ENCODE measurements at places on chromosomes 16 and 17.

- H3K27ac ChIP-seq: no peak overlapping the region
- H3K36me3 ChIP-seq: no peaks in the 10 kb centered on the region
- no peaks in the 10 kb centered on the region for H3K27me3 ChIP-seq
These were observed 95.2 kb upstream of the SMIM36 start for GRCh38 chr17:55606488-55606815.

DNA sequence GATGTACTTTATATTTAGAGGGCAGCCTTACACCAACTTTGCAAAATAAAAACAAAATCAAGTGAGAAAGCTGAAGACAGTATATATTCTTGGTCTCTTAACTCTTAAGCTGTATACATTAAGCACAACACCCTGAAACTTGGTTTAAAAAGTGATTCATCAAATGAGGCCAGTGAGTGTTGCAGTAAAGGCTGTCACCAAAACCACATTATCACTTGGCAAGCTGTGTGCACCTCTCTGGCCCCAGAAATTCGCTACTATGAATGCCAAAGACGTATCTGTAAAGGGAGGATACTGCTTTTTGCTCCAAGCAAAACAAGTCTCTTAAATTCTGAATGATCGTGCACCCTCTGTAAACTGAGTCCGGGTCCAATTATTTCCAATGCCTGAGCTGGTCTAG is 163.9 kb downstream of the ZFHX3 start:
- H3K4me3 ChIP-seq: no peak overlapping the region
- H3K27me3 ChIP-seq: no peaks in the 10 kb centered on the region
- no peak overlapping the region for H3K27ac ChIP-seq
- H3K4me1 ChIP-seq: peaks cover 10% of the 10 kb centered on the region

GRCh38 chr17:48809182-48809581 is 7.8 kb downstream of the TTLL6 start:
- H3K4me1 ChIP-seq: no peaks in the 10 kb centered on the region
- no peak for DNase-seq

DNA sequence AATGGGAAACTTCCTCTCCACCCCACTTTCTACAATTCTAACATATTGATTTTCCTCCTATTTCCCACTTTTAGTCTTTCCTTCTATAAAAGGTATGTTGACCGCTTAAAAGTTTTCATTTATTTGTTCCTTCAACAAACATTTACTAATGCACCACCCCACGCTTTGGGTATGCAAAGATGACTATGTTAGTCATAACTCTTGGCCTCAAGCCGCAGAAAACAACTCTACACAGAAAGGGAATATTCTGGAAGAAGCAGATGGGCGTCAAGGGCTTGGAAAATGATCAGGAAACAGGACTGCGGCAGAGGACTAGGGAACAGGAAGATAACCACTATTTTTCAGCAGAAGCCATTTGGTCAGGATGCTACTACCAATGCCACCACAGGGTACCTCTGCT is 56.8 kb upstream of the FA2H start:
- no peak overlapping the region for H3K4me3 ChIP-seq
- H3K36me3 ChIP-seq: no peaks in the 10 kb centered on the region
- no peak overlapping the region for H3K27ac ChIP-seq
- H3K27me3 ChIP-seq: no peaks in the 10 kb centered on the region
- H3K4me1 ChIP-seq: peaks cover 6% of the 10 kb centered on the region
- DNase-seq: no peak

DNA sequence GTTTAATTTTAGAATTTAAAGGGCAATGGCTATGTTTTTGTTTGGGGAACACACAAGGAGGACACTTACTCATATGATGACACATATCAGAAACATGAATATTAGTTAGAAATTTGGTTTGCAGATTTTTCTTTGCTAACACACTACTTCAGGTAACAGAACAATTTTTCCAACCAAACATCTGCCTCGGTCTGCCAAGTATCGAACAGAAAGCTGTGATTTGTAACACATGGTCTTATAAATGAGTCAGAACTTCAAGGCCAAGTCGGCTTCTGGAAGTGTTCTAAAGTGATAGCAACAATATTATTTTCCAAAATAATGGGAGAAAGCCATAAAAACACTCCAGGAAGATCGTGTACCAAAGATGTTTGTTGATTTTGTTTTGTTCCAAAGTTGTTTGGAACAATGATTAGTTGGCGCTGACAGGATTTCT is 75.9 kb upstream of the PMFBP1 start:
- H3K4me1 ChIP-seq: no peaks in the 10 kb centered on the region
- no peak overlapping the region for H3K4me3 ChIP-seq

DNA sequence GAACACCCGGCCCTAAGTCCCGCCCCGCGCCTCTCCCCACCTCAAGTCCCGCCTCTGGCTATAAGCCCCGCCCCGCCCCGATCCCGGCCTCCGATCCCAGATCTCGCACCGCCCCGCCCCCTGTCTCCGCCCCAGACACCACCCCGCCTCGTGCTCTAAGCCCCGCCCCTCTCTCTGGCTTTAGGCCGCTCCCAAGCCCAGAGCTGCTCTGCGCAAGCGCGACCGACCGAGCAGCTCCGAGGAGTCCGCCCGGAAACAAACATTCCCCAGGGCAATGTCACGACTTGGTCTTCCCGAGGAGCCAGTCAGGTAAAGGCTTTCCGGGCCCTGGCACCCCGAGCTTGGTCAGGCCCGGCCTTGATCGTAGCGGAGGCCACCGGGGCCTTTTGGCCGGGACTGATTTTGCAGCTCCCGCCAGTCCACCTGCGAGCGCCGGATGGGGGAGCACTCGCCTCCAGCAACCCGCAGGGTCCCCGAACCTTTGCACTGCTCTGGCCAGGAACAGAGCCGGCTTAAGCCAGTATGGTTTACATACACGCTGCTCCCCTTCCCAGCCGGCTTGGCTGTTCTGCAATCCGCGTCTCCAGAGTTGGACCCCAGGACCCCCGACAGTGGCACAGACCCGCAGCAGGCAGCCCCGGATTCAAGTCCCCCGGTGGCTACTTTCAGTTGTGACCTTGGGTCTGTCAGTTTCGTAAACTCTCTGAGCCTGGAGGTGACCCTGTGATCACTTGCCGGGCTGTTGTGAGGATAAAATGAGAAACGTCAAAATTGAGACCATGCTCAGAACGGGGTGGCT is at the start of gene NUDT7:
Gene NUDT7, plus strand, starts transcription at position 206 of the 799 bp plus-strand sequence. Its CDS starts 69 bp downstream, at position 275.
- H3K4me1 ChIP-seq: peaks cover 12% of the 10 kb centered on the region
- DNase-seq: peak; percentile 99
- no peaks in the 10 kb centered on the region for H3K36me3 ChIP-seq
- no peaks in the 10 kb centered on the region for H3K27me3 ChIP-seq
- peak within 1 kb of the TSS; percentile 80 for H3K4me3 ChIP-seq

GRCh38 chr17:65408050-65408449 is 153.4 kb downstream of the AXIN2 start:
- H3K4me1 ChIP-seq: peaks cover 5% of the 10 kb centered on the region
- DNase-seq: no peak
- no peak overlapping the region for H3K4me3 ChIP-seq
- H3K27me3 ChIP-seq: no peaks in the 10 kb centered on the region
- H3K36me3 ChIP-seq: no peaks in the 10 kb centered on the region

Data from spinal cord (tissue), 10 donors.